Left forelimb (tissue), 1 donor: ENCODE measurements at places on chromosomes 13 and 19.

GRCh38 chr13:93502987-93503615, 276.5 kb downstream of the GPC6 start:
- no peak for DNase-seq

DNA sequence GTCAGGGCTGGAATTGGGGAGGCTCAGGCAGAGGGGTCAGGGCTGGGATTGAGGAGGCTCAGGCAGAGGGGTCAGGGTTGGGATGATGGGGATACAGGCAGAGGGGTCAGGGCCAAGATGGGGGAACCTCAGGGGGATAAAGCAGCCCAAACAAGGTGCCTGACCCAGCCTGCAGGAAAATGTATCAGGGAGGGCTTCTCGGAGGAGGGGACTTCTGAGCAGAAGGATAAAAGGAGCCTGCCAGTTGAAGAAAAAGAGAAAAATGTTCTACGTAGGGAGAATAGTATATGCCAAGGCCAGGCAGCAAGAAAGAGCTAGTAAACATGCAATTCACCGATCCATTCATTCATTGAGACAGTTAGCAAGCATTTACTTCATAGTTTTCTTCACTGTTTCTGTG, 84.8 kb downstream of the MAP4K1 start:
- DNase-seq = no peak

DNA sequence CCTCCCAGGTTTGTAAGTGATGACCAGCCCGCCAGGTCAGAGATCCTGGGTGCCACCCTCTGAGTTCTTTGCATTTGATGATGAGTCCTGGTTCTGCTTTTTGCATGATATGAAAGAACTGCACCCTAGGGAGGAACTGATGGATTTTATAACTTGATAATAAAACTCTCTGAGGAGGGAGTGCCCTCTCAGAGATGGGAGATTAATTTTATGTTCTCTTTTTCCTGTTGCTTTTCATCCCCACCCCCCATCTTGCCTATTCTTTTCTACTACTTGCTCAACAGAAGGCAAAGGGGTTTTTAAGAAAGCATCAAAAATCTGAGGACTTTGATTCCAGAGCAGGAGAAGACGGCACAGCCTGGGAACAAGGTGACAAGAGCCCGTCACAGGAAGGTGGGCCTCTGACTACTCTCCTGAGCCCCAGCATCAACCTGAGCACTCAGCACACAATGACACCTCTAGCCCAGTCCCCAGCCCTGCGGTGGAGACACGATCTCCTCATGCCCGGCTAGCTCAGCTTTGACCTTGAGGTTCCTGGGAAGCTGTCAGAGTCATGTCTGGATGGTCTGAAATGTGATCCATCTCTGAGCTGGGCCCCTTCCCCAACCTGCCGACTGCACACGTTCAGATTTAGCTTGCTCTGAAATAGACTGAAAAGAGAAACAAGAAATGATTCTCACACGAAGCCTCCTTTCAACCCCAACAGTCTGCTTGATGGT, 69.1 kb downstream of the SIAH3 start:
- no peak for DNase-seq

DNA sequence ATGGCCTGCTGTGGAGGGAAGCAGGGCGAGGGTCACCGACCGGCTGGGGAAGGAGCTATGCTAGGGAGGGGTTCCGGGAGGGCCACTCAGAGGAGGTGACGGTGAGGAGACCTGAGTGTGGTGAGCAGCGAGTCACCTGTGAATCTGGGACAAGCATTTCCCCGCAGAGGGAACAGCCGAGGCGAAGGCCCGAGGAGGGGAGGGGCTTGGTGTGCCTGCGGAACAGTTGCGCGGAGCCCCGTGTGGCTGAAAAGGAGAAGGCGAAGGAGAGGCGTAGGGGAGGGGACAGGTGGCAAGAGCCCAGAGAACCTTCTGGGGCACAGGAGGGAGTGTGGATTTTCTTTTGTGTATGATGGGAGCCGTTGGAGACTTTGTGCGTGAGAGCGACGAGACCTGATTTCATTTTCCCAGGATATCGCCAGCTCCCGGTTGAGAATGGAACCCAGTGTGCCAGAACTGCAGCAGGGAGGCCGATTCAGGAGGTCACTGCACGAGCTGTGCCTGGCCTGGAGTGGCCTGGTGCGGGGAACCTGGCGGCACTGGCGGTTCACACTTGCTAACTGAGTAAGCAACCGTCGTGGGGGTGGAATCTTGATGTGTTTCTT, 117.7 kb upstream of the ZNF507 start:
- no peak for DNase-seq

DNA sequence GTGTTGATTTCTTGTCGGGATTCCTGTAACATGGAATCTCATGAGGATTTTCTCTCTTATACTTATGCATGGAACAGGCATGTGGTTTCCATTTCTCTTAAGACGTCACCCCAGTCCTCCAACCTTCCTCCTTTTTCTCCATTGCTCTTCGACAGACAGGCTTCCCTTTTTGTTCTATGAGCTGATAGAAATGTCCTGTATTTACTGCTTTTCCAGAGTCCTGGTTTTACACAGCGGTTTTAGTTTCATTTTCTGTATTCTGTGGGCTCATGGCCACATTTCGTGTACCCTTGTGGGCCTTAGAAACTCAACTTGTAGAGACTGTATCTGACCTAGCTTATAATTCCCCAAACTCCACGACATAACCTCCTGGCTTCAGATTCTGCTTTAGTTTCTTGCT, 113.1 kb downstream of the PAN3 start:
- DNase-seq = no peak

- no peak for DNase-seq
These were observed 6.7 kb downstream of the KHSRP start for GRCh38 chr19:6417713-6418561.

DNA sequence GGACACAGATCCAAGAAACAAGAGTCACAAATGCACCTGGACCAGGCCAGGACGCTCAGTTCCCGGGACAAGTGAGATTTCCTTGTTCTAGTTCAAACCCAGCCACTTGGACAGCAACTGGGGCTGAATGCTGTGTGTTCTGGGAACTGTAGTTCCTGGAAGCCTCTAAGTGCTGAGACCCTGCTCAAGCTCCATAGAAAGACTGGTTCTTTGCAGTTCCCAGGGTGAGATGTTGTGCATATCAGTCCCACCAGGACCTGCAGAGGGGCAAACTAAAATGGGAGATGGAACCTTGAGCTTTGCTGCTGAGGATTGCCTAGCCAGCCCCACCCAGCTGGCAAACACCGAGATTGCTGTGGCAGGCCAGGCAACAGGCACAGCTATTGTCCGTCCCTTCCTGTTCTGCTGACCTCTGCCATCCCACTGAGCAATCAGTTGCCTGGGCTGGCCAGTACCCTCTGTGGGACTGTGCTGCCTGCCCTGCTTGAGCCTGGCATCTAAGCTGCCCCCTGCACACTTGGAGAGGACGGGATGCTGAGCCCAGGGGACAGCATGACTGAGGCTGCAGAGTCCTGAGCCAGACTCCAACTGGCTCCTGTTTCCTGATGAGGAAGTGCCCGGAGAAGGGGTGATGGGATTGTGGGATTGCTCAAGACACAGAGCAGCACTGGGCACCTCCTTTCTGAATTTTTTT, 1.4 kb upstream of the GIPC1 start:
- no peak for DNase-seq

DNA sequence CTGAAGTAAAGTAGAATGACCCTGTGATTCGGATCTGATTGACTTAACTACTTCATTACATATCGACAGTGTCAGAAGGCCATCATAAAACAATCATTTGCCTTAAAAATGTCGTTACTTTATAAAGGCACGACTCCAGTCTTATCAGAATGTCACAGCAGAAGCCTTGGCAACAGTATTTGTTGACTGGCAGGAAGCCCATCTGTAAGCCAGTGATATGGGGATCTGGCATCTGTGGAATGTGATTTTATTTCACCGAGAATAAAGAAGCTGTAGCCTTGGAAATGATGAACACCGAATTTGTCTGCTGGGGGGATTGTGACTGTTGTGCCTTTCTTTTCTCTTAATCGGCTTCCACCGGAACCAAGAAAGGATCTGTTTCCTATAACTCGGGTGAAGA, 362.5 kb downstream of the TDRD3 start:
- no peak for DNase-seq

DNA sequence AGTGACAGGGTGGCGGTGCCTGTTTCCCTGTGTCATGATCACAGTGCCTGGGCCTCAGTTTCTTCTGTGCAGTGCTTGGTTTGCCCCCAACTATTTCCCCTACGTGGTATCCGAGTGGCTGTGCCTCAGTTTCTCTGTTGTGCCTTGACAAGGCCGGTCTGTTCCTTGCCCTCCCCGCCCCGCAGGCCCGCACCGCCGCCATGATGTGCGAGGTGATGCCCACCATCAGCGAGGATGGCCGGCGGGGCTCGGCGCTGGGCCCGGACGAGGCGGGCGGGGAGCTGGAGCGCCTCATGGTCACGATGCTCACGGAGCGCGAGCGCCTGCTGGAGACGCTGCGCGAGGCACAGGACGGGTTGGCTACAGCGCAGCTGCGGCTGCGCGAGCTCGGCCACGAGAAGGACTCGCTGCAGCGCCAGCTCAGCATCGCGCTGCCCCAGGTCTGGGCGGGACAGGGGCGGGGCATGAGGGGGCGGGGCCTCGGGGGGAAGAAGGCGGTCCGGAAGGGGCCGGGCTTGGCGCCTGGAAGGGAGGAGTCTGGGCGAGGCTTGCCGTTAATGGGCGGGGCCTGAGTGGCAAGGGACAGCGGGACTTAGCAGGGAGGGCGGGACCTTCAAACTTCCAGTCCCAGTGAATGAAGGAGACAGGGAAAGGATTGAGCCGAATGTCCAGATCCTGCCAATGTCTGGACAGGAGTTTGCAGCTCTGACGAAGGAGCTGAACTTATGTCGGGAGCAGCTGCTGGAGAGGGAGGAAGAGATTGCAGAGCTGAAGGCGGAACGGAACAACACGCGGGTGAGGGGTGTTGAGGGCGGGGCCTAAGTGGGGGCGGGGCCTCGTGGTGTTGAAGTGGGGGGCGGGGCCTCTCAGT, 8.6 kb downstream of the PPFIA3 start:
- DNase-seq = peak; percentile 98

GRCh38 chr13:78806457-78806856, 147.5 kb upstream of the OBI1 start:
- DNase-seq = no peak

DNA sequence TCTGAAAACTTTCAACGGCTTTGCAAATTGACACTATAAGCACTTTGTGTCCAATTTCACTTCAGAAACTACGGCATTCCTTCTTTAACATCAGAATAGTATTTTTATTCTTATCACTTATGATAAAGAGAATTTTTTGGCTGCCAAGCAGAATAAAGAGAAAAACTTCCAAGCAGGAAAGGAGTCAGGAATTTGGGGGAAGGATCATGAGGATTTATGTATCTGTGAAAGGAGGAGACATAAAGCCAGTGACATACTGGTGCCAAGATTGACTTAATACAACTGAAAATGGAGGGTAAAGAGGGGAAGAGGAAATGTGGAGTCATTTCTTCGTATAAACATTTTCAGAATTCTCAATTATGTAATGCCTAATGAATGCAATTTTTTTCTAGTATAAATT, 94.7 kb downstream of the RBM26 start:
- no peak for DNase-seq

- peak; percentile 60 for DNase-seq
These were observed 114.7 kb upstream of the MCF2L start for GRCh38 chr13:112854321-112854720.

DNA sequence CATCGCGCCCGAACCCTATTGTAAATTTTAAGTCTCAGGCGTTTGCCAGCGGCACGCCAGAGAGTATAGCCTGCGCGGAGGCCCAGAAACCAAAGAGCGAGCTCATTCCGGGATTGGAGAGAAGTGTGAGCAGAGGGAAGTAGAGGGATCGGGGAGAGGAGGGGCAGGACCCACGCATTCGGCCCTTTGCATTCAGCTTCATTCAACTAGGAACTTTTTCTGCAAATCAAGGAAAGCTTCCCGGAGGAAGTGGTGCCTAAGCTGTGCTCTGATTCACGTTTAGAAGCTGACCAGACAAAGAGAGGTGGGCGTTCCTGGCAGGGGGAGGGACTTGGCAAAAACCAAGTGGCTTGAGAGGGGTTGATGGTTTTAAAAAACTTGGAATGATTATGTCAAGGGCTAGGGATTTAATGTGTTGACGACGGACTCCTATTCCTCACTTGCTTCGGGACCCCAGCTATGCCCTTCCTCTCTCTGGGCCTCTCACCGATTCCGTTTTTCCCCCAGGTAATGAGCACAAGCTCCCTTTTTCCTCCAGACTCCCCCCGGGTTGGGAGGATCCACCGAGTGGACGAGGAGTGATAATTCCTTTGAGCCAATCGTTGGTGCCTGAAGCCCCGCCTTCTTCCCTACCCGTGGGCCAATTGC, 811 bp upstream of the PRMT1 start:
- no peak for DNase-seq

DNA sequence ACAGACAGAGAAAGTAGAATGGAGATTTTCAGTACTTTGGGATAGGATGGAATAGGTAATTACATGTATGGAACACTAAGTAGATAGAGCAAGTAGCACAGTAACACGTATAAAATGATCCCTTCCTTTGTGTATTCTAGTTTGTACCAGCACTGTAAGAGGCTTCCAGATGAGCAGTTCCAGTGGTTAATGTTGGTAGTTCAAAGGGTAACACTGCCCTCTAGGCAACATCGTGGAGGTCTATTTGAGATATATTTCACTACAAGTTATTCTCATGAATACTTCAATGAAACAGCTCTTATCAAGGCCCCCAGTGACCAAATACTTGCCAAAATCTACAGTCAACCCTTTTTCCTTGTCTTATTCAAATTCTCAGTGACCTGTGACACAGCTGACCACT, 13.5 kb upstream of the ZNF563 start:
- DNase-seq = no peak

- DNase-seq = no peak
These were observed 4.9 kb upstream of the ZFP36 start for GRCh38 chr19:39401549-39402345.

DNA sequence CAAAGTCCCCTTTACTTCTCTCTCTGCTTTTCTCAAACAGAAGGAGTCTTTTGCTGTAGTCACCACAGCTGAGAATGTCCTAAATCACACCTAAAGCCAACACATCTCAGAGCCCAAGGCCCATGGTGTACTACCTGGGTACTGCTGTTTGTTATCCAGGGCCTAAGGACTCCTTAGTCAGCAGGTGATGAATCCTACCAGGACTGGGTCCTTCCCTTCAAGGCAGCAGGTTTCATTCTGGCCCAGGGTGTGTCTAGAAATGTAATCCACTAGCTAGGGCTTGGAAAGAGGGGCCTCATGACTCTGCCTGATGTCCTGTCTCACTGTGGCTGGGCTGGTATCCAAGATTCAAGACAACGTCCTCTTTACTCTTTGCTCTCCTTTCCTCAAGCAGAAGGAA, 36.2 kb upstream of the ENOX1 start:
- DNase-seq = no peak

GRCh38 chr19:4183967-4184717, 1.7 kb downstream of the ANKRD24 start:
- DNase-seq = no peak

- no peak for DNase-seq
These were observed 56.1 kb downstream of the MLLT1 start for GRCh38 chr19:6223461-6224307.

DNA sequence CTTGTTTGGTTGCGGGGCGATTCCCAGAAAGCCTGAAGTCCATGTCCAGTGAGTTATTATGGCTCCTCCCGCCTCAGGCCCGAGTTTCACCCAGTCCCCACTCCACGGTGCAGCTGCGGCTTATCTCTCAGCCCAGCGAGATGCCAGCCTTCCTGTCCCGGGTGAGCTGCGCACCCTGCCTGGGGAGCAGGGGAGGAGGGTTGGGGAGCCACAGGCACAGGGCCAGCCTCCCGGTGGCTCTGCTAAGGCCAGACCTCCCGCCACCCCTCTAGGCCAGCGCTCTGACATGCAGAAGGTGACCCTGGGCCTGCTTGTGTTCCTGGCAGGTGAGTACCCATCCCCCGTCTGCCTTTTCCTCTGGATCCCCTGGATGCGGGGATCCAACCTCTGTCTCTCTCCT, 3.5 kb downstream of the FXYD3 start:
- no peak for DNase-seq
